ENCODE measurements at places on chromosomes 7 and 10.

DNA sequence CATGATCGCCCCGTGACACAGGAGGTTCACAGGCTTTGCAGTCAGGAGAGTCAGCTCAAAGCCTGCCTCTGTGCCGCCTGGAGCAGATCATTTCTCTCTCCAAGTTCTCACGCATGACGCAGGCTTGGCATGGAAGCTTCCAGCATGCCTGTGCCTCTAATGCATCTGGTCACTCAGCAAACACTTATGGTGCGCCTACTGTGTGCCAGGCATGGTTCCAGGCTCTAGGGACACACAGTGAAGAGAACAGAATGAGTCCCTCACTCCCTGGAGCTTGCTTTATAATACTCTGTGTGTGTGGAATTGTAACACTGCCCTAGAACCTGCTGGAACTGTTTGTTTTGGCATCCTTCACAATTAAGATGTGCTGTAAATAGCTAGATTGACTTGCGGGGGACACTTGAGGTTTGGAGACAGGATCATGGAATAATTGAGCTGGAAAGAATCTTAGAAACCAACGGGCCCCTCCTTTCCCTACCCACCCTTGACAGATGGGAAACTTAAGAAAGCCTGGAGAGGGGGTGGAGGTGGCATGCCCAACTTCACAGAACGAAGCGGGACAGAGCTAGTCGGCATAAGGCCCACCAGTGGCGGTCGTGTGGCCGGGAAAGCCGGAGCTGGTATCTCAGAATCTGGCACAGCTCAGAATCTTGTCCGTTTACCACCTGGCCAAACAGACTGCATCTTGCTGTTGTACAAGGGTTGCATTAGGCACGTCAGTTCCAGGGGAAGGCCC lies 4.6 kb upstream of the MYH16 start:
- no peak for DNase-seq

- no peak for DNase-seq
These were observed 75.0 kb upstream of the AFAP1L2 start for GRCh38 chr10:114479307-114479706.

- DNase-seq: no peak
These were observed 29.4 kb downstream of the WIPF3 start for GRCh38 chr7:29835718-29836117.

GRCh38 chr7:90692396-90692795 lies 96.3 kb downstream of the CDK14 start:
- no peak for DNase-seq

- no peak for DNase-seq
These were observed 18.6 kb upstream of the IFIT2 start for GRCh38 chr10:89283025-89283935.

- DNase-seq: no peak
These were observed 27.8 kb downstream of the ENTPD1 start for GRCh38 chr10:95783741-95784140.

DNA sequence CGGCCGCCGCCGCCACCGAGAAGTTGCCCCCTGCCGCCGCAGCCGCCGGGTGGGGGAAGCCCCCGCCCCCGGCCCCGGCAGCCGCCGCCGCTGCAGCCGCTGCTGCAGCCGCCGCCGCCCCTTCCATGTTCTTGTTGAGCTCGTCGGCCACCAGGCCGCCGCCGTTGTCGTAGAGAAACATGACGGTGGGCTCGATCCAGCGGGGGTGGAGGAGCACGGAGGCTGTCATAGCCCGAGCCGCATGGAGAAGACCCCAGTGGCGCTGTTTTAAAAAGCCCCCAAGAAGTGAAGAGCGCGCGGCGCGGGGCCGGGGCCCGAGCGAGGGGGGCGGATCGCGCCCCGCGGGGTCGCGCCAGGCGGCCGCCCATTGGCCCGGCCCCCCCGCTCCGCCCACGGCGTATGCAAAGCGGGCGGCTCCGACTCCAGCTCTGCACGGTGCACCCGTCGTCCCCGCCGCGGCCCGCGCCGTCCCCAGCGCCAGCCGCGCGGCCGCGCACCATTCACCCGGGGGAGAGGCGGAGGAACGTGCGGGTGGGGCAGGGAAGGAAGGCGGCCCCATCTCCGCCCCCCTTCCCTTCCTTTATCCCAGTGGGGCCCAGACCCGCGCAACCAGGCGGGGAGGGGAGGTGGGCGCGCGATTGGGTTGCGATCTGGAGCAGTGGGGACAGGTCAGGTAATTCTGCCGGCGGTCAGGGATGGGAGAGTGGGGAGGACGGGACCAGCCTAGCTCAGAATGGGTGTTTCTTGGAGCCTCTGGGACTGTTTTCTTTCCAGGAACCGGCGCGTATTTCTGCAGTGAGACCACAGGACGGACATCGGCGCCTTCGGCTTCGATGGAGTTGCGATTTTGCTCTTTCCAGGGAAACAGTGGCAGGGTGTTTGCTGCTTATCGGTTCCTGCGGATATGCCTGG lies at the start of gene HOXA13:
HOXA13 (minus strand) TSS at position 243 of the 912 bp plus-strand sequence; CDS start at position 229, 14 bp downstream.
- DNase-seq: no peak

DNA sequence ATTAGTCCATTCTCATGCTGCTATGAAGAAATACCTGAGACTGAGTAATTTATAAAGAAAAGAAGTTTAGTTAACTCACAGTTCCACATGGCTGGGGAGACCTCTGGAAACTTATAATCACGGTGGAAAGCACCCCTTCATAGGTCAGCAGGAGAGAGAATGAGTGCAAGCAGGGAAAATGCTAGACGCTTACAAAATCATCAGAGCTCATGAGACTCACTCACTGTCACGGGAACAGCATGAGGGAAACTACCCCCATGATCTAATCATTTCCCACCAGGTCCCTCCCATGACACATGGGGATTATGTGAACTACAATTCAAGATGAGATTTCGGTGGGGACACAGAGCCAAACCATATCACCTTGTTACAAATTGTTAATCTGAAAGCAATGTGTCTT lies 15.8 kb downstream of the TAS2R39 start:
- no peak for DNase-seq

DNA sequence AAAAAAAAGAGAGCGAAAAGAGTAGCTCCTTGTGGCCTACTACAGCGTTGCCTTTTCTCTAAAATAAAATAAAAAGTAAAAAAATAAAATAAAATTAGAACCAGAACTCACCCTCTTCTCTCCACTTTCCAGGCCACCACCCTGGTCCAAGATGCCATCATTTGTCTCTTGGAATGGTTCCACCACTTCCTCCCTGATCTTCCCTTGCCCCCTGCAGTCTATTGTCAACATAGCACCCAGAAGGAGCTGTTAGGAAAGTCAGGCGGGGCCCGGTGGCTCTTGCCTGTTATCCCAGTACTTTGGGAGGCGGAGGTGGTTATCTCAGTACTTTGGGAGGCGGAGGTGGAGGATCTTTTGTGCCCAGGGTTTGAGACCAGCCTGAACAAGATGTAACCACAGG lies 7.6 kb upstream of the GRID2IP start:
- DNase-seq: no peak

GRCh38 chr10:69043931-69044531 lies 43.9 kb upstream of the SRGN start:
- DNase-seq: no peak

DNA sequence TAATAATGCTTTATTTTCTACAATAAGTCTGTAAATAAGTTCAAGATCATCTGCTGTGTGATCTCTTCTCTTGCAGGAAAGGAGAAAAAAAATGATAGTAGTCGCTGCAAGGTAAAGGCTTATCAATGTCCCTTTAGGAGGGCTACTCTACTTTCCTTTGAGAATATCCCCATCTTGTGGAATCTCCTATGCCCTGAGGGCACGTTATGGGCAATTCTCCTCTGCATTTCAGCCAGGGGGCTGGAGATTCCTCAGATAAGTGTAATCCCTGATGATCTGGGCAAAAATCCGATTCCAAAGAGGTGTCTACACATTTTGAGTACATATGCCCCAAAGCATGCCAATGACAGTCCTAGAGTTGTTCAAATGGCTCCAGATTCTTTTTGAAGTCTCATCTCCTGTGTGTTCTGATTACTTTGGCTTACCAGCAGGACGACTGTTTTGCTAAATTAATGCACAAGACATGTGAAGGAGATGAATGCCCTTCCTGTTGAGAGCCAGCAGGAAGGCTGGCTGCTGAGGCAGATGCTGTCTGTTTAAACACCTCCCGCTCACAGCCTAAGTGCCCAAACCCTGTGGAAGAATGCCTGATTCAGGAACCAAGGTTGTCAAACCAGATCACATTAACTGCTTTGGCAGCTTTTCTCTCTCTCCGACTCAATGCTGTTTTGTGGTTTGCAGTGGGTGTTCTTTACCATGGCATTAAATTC lies 171.2 kb upstream of the COL1A2 start:
- no peak for DNase-seq

DNA sequence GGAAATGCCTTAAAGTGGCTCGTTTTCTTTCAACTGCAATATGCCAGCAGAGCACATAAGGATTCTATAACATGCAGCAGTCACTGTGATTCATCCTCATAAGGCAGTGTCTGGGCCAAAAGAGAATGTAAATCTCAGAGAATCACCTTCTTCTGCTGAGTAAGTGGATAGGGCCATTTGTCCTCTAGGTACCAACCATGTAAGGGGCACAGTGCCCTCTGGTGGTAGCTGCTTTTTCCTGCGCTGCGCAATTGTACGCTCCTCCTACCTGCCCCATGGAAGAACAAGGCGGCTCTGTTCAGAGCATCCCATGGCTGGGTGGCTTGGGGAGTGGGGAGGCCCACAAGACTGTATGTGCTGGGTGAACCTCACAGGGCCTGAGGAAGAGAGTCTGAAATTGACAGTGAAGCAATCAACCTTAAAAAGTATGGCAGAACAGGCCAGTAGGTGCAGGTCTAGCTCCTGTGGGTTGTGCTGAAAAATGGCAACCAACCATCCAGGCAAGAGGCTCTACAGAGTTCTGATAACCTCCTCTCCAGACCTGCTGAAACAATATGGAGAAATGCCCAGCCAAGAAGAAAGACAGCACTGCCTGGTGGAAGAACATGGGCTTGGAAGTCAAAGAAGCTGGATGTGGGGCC lies 78.6 kb upstream of the C10orf90 start:
- peak; percentile 22 for DNase-seq

GRCh38 chr10:44801383-44802327 lies 109.5 kb upstream of the TMEM72 start:
- no peak for DNase-seq

DNA sequence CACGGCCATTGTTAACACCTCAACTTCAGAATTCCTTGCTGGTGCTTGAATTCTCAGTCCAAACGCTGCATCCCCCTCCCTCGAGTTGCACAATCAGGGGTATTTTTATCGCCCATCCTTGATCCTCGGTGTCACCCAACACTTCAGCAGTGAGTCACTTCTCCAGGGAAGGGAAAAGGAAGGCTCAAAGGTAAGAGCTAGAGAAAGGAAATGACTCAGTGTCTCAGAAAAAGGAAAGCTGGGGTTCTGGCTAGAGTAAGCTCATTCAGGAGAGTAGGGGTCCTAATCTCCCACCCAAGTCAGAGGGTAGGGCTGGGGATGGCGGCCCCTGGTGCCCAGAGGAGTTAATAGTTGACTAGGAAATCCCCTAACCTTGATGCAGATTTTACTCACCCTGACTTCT lies 39.8 kb upstream of the TRIM8 start:
- DNase-seq: no peak

DNA sequence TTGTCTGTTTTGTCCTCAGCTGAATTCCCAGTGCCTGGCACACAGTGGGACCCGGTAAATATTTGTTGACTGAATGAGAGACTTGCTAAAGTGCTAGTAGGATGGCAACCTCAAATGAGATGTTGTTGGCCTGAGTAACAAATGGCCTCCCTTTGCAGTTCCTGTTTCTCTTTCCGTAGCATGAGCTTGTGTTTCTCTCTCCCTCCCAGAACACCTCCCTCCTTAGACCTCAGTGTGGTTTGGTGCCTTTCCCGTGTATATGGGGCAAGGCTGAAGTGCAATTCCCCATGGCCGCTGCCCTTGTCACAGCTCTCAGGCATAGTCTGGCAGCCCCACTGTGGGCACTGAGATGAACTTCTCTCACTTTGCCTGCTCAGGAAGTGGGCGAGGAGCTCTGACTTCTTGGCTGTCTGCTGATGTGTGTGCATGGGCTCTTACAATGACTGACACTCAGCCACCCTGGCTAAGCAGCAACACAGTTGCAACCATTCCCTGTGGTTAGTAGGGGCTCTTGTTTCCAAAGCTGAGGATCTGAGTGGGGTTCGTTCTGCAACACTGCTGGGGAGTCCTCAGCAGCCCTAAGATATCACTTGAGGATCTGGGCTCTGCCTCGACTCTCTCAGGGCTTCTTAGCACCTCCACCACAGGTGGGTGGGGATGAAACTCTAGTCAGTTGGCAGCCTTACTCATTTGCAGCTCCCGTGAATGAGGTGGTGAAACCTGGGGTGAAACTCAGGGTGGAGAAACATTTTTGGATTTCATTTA lies 136.1 kb downstream of the ICA1 start:
- DNase-seq: no peak

- peak; percentile 62 for DNase-seq
These were observed at the start of gene DBNL for GRCh38 chr7:44044315-44045225. TSS of gene DBNL (plus strand) at chr7:44044702. CDS start at chr7:44044738, 36 bp downstream.

- no peak for DNase-seq
These were observed 17.6 kb upstream of the ELOVL3 start for GRCh38 chr10:102208311-102209035.
